Activated T-cell treated with anti-CD3 and anti-CD28 coated beads, Interleukin-2, amount 50 U/mL, for 72 hours (primary cell): ENCODE measurements at places on chromosomes 2 and 18. TPM values are rescaled to one million over a fixed set of nuclear protein-coding genes. Genes with fewer than 3 reads are reported as not detected.

The B3GNT7 gene
- total RNA-seq, result 0.34 TPM

DNA sequence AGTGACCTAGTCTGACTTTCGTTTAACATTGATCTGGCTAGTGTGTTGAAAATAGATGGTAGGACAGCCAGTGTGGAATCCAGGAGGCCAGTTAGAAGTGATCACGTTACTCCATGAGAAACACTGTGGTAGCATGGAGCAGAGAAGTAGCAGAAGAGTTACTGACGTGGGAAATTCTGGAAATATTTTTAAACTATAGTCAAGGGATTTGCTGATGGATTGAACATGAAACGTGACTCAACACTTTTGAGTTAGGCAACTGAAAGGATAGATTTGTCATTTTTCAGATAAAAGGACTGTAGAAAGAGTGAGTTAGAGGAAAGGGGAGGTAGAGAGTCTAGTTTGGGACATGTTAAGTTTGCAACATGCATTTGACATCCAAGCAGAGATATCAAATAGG is 130.4 kb downstream of the IRS1 start:
- DNase-seq, result no peak

GRCh38 chr2:151289972-151290866 is 751 bp upstream of the NMI start:
- peak; percentile 34 for DNase-seq

- DNase-seq, result peak; percentile 56
Observed at GRCh38 chr18:36688020-36688965, 140.5 kb downstream of the TPGS2 start.

GRCh38 chr2:159798376-159798725 is 343 bp upstream of the CD302 start:
- no peak for DNase-seq

DNA sequence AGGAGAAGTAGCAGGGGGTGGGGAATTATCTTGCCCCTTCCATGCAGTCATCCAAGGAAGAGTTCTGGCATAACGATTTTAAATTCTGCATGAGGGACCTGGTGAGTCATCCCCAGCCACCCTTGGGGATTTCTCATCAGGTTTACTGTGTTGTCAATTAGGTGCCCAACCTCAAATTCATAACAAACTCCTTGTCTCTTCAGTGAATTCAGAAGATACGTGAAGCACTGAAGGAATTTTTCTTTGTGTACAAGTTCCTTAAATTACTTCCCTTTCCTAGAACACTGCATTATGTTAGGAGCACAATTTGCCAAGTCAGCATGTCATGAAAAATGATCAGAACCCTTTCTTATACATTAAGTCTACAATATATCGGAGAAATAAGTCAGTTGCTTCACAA is 70.8 kb upstream of the NOSTRIN start:
- DNase-seq, result no peak

DNA sequence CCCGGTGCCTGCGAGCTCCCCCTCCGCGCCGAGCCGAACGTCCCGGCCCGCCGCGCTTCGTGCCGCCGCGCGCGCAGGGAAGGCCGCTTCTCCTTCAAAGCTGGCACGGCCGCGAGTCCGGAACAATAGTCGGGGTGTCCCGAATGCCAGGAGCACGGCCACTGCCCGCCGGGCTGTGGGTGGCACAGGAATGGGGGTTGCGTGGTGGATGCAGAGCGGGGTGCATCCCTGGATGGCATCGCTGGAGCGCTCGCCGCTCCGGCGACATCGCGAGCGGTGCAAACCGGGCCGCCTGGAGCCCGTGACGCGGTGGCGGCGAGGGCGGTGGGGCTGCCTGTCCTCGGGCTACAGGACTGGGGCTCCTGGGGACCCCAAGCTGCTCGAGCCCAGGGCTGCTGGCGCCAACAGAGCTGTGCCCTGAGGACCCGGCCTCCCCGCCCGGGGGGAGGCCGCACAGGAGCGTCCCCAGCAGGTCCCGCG is 1.1 kb upstream of the SATB2 start:
- DNase-seq, result peak; percentile 41
